Stimulated activated CD8-positive, alpha-beta memory T cell treated with anti-CD3 and anti-CD28 coated beads, Interleukin-12 subunit alpha, Interleukin-12 subunit beta, amount 100 ng/mL, for 4 hours (primary cell): ENCODE measurements at places on chromosomes 12 and 14.

- DNase-seq: no peak
These were observed 3.8 kb upstream of the HOXC8 start for GRCh38 chr12:54004841-54005530.

- DNase-seq: no peak
These were observed 230.4 kb downstream of the TRHDE start for GRCh38 chr12:72502546-72502945.

DNA sequence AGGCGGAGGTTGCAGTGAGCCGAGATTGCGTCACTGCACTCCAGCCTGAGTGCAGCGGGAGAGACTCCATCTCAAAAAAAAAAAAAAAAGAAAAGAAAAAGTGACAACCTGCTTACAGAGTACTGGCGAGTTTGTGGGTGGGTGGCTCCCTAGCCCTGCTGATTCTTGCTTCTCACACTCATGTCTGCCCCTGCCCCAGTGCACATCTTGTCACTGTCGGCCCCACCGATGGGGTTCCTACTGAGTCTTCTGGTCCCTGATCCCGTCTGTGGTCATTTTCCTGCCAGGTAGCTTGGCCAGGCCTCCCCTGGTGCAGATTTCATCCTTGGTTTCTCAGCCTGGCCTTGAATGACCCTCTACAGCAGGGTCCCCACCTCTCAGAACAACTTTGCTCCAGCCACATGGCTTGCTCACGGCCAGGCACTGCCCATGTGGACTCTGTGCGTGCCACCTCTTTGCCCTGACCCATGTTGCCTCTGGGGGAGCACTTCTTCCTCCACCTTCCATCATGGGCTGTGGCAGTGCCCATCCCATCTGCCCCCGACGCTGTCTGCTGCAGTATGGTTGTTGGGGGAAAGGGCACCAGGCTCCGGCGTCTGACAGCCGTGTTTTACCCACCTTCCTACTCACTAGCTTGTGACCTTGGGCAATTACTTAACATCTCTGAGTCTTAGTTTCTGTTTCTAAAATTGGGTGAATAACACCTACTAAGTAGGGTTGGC lies 2.1 kb upstream of the PTPN6 start:
- no peak for DNase-seq

DNA sequence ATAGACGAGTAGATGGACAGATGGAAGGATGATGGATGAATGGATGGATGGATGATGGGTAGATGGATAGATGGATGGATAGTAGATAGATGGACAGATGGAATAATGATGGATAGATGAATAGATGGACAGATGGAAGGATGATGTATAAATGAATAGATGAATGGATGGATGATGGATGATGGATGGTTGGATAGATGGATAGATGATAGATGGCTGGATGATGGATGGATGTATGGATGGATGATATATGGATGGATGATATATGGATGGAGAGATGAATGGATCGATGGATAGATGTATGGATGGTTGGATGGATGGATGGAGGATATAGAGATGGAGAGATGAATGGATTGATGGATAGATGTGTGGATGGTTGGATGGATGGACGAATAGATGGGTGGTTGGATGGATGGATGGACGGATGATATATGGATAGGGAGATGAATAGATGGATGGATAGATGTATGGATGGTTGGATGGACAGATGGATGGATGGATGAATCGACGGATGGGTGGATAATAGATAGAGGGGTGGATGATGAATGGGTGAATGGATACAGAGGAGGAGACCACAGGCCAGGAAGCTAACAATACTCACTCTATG lies 19.3 kb downstream of the TRPV4 start:
- DNase-seq: no peak

DNA sequence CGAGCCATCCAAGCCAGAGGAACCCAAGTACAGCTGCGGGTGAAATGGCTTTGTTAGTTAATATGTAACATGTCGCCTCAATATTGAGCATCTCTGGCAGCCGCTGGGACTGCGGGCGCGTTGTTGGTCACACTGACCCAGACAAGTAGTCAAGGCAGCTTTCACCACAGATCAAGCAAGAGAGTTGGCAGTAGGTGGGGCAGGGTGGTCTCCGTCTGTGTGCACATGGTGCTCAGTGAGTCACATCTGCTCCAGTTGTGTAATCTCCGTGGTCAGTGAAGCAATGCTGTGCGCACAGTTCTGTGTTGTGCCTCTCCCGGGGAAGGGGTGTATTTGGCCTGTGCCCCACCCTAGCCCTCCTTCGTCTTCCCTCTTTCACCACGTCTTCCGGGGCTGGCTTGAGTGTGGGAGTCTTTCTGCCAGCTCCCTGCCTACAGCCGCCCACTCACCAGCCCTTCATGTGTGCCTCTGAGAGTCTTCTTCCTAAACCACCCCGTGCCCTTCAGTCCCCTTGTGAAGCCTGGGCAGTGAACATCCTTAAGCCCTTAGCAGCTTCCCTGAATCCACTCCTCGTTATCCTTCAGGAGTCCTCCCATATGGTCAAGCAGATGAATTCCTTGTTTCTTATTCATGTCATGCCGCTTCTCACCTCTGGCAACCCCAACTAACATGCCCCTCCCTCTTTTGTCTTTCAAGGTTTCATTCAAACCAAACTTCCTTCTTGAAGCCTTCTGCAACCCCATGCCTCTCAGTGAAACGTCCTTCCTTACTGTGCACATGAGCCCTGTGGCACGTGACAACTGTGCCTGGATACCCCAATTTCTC lies 242.1 kb downstream of the CACNA1C start:
- DNase-seq: no peak

- DNase-seq: no peak
These were observed 4.3 kb upstream of the GPHB5 start for GRCh38 chr14:63322897-63323573.

DNA sequence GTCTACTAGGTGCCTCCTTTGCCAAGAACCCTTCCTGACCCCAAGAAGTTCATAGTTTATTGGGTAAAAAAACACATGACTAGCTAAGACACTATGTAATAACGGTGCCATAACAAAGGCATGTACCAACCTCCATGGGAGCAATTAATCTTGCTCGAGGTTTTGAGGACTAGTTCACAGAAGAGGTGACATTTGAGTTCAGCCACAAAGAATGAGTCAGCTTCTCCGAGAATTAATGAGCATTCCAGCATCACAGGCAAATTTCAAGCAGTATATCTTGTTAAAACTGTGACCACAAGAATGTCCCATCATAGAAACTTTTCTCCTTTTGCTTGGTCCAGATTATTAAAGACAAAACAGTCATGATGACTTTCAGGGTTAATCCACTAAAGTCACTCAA lies 113.0 kb upstream of the RAP1B start:
- DNase-seq: no peak

DNA sequence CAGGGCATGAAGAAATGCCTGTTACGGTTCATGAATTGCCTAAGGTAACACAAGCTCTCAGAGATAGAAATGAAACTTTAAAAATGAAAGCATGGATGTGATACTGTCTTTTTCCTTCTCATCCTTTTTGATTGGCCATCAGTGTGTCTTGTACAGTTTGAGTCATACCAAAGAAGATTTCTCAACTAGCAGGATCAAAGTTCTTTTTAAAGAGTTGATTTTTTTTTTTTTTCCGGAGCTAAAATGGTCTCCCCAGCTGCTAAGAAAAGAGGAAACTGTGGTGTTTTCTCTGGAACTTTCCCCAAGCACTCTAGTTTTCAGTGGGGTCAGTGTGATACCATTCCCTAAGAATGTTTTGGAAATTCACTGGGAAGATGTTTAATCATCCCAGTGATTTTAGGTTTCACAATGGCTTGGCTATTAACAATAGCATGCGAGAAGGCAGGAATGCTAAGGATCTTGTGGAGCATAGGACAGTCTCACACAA lies 105.0 kb downstream of the ETNK1 start:
- no peak for DNase-seq

GRCh38 chr12:105444653-105445102 lies 114.2 kb downstream of the C12orf75 start:
- no peak for DNase-seq

DNA sequence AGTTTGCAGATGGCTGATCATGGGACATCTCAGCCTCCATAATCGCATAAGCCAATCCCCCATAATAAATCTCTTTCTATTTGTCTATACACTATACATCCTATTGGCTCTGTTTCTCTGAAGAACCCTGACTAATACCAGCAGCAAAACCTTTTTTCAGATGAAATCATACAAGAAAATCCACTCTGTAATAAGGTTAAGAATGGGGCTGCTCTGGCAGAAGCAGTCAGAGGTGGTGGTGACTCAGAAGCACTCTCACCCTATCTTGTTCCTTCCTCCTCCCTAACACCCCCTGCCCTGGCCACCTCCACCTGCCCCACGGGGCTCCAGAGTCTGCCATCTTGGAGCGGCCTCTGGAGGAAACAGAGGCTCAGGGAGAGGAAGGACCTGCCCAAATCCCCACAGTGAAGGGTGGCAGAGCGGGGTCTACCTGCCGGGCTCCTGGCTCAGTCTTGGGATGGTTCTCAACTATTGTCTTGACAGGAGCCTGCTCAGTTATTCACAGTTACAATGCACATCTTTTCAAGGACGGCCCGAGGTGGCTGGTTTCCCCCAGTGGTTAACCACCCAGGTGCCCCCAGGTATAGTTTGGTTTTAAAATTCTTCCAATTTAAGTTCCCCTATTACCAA lies 109.3 kb upstream of the EVL start:
- DNase-seq: no peak

GRCh38 chr12:77817276-77817675 lies 13.4 kb upstream of the NAV3 start:
- DNase-seq: no peak

DNA sequence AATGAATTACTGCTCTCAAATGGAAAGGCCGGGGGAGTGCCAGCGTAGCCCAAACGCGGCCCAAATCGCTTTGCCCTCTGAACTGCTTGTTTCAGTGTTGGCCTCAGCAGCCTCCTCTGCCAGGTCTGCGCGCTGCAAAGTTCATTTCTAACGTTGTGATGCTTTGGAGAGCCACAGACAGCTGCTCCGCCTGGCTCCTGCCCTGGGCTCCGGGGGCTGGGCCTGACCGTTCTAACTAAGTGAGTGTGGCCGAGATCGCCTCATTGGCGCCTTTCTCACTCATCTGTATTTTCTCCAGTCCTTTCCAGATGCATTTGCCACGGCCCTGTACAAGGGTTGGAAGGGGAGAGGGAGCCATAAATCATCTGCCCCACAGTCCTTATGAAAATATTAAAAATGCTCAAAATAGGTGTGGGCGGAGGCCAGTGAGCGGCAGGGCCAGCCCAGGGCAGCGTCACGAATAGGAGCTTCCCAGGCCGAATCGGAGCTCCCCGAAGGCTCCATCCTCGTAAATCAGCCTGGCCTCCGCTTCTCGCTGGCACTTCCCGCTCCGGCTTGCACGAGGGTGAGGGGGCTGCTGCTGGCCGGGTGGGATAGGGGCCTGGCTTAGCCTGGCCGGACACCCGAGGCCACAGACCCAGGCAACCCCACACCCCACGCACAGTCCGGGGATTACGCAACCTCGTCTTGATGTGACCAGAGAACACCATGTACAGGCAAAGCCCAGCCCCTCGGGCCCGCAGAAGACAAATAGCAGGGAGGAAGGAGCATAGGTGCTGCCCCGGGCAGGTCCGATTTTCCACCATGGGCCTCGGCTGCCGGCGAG lies 196.6 kb upstream of the DIO3 start:
- DNase-seq: no peak

- DNase-seq: no peak
These were observed 32.3 kb upstream of the INF2 start for GRCh38 chr14:104657101-104657524.

DNA sequence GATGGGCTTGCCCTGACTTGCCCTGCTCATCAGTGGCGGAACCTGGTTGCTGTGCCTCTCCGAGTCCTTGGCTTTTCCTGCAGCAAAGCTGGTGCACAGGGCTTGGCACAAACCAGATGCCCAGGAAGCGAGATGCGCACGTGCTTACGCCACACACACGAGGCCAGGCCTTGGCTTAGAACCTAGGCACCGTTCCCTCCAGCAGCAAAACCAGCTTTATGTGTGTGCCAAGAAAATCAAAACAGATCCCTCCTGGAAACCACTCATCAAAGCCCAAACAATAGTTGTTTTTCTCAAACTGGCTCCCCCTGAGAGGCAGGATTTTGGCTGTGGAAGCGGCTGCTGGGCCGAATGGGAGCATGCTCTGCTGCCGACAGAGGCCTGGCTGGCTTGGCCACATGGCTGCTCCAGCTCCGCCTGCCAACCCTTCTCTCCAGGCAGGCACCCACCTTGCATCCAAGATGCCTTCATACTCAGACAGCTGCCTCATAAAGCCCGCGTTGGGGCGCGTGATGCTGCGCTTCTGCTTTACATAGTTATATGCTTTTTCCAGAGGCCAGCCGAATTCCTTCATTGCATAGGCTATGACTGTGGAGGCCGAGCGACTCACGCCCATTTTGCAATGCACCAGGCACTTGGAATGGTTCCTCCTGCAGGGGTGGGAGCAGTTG lies 58.7 kb downstream of the SSH1 start:
- no peak for DNase-seq

DNA sequence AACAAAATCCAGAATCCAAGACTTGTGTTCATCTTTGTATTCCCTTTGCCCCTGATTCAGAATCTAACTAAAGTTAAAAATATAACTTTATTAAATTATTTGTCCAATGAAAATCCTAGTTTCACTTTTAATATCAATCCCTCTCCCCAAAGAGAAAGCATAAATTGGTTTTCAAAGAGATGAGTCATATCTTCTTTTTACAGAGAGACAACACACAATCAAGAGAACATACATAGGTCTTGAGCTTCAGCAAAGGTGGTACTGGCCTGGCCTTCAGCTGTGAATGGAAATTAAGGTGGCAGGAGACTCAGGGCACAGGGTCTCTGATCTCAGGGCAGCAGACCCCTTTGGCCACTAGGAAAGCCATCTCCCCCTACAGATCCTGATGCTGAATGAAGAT lies 4.3 kb upstream of the ASCL1 start:
- no peak for DNase-seq

GRCh38 chr14:61656341-61656740 lies 39.0 kb upstream of the HIF1A start:
- DNase-seq: no peak

DNA sequence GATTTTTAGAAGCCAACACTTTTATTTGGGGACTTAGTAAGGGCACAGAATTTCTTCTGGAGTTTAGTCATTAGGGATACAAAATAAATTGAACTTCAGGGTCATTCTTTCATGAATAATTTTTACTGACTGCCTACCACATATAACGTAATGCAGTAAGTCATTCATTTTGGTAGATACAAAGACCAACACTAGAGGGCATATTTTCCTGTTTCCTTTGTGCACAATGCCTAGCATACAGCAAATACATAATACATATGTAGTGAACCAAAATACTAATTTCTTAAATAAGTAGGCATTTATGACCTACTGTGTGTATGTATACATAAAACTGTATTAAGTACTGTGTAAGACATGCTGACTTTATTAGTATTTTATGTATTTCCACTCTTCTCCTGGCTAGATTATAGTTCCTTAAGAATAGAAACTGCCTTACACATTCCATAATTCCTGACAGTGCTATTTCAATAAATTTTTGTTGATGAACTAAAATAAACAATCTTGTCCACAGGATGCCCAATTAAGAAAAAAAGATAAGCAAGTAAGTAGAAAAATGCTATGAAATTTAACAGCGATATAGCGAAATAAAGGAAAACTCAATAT lies 47.9 kb downstream of the PPP1R12A start:
- DNase-seq: no peak
